NCI-H1694 (cell line): ENCODE measurements at places on chromosomes 16 and 17.

DNA sequence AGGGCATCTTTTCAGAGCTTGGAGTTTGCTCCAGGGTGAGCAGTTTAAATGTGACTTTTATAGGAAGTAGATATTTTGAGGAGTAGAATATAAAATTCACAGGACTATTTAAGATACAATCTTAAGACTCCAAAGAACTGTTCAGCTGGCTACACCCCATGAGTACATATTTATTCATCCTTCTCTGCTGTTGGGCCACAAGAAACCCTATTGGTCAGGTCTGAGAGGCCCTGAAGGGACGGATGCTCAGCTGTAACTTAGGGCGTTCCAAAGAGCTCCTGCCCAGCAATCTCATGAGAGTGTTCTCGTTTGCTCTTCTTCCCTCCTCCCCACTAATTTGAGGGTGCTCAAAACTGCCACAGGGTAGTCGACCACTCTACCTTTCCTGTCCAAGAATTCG, 7.3 kb downstream of the ST6GALNAC2 start:
- no peak for DNase-seq

- DNase-seq, result no peak
These were observed 14.9 kb downstream of the MYBBP1A start for GRCh38 chr17:4540224-4540651.

- no peak for DNase-seq
These were observed 136.2 kb upstream of the SALL1 start for GRCh38 chr16:51287121-51287755.

DNA sequence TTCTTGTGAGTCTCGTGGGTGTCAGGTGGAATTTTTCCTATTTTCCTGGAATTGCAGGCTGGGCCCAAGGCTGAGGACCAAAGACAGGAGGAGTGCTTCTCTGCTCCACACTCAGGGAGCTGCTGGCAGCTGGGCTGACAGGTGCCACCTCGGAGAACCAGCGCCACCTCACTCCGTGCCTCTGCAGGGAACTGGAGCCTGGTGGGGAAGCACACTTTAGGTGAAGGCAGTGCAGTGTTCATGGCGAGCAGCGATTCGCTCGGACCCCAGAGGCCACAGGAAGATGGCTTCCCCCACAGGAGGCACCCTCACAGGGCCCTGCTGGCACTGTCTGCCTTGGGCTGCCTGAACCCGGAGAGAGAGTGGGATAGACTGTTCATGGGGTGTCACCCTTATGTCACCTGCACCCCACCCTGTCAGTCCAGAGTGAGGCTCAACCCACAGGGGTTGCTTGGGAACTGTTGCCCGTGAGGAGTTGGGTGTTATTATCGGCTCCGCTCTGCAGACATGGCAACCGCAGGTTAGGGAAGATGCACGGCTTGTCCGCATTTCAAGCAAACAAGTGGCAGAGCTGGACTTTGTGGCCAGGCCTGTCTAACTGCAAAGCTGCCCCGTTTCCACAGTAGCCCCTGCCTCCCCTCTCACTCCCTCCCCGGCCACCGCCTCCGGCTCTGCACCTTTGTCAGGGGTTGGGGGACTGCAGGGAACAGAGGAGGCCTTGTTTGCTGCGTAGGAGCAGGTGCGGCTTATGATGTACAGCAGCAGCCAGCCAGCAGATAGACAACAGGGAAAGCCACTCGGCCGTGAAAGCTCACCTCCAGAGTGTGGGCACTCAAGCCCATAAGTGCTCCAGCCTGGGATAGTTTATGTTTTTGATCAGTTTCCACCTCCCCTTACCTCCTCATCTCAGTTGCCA, 15.5 kb downstream of the TBC1D24 start:
- DNase-seq, result no peak

DNA sequence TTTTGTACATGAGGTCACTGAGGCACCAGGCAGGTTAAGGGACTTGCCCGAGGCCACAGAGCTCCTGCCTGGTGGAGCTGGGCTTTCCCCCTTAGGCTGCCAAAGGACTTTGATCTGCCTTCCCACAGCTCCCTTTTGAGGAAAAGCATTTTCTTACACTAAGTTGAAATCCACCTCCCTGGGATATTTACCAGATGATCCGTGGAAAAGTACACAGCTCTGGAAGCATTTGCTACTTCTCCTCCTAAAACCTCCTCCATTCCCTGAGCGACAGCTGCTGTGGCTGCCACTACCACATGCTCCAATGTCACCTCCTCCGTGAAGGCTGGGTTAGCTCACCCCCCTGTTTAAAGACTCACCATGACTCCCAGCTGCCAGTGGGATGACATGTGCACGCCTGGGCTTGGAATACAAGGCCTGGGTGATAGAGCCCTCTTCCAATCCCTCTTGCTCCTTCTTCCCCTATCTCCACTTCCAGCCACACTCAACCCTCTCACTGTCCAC, 1.2 kb upstream of the MPRIP start:
- peak; percentile 96 for DNase-seq

DNA sequence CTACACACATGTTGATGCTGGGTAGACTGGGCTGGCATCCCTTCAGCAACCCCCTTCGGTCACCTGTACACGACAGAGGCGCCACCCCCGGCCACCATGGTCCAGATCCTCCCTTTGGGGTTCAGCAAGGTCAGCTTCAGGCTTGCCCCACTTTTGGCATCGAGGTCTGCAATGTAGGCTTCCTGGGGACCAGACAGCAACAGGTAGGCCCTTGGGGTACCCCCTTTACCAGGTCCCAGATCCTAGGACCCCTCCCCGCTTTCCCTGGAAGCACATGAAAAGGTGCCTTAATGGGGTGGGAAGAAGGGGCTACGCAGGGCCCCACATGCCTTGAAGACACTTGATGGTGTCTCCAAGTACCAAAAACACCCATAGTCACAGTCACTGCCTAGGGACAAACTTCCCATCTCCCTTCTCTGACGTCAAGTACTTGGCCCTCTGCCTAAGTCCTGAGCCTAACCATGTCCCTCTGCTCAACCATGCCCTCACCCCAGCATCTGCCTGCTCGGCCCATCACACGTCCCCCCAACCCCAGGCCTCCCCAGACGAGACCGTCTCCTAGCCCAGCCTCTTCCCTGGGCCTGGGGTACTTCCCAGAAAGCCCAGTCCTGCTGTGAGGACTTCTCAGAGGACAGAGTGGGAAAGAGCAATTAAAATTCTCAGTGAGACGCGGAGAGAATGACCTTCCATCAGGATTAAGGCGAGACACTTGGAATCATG, 12.1 kb downstream of the ACLY start:
- no peak for DNase-seq

DNA sequence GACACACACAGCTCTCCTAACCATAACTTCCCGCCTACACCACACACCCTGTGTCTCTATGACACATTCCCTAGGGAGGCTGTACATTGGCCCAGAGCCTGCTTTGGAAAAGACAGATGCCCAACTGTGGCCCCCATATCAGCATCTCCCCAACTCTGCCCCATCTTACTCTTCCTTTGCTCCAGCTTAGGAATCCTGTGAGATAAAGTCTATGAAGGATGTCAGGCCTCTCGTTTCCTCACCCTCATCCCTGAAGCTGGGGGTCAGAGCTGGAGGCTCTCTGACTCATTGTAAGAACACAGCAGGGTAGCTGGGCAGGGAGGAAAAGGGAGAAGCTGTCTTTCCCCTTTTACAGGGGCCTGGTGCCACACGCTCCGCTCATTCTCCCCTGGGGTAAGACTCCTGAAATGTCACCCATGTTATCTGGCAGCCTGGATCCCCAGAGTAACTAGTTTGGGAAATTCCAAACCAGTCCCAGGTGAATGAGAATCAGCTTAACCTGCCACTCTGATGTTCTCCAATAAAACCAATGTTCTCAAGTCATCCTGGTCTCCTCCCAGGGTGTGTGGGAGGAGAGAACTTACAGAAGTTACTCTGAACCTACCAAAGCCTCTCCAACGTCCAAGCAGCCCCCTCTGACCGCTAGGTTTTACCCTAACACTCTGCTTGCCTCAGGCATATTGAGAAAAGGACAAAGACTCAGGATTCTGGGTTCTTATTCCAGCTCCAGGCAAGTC, 2.8 kb downstream of the RAPGEFL1 start:
- peak; percentile 13 for DNase-seq

DNA sequence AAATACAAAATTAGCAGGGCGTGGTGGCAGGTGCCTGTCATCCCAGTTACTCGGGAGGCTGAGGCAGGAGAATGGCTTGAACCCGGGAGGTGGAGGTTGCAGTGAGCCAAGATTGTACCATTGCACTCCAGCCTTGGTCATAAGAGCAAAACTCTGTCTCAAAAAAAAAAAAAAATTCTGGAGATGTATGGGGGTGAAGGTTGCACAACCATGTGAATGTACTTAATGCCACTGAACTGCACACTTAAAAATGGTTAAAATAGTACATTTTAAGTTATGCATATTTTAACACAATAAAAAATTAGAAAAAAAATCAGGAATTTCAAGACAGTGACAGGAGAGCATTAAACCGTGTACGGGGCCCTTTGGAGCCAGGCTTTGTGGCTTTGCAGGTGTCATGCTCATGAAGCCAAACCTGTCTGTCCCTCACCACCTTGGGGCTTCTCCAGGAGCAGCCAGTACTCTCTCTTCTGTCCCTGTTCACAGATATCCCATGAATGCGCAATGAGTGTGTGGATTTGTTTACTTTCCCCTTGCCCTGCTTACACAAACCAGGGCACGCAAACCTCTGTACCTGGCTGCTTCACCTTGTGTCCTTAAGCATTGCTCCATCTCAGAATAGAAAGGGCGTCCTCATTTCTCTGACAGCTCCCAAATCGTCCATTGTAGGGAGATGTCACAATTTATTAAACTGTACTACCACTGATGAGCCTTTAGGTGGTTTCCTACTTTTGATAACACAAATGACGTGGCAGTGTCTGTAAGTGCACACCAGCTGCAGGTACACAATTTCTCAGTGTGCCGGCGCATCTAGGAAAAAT, 58.2 kb upstream of the CBX4 start:
- DNase-seq, result no peak

- DNase-seq, result no peak
These were observed 21.5 kb downstream of the ELAC2 start for GRCh38 chr17:12996357-12996756.

DNA sequence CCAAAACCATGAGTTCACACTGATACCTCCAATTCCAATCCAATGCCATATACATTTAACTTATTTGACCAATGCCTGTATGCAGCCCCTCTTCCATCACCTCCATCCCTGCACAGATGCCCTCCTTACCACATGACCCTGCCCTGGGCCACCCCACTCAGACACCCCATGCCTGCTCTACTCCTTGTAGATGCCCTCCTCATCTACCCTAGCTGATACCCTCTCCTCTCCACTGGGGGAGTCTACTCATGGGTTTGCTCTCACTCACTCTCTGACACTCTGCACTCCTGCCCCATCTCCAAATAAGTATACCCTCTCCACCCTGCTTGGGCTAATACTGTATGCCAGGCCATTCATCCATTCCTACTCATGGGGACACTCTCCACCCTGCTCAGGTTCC, 16.0 kb upstream of the CMTM4 start:
- DNase-seq, result no peak

- DNase-seq, result no peak
These were observed 166.7 kb downstream of the XYLT1 start for GRCh38 chr16:17304106-17304490.

DNA sequence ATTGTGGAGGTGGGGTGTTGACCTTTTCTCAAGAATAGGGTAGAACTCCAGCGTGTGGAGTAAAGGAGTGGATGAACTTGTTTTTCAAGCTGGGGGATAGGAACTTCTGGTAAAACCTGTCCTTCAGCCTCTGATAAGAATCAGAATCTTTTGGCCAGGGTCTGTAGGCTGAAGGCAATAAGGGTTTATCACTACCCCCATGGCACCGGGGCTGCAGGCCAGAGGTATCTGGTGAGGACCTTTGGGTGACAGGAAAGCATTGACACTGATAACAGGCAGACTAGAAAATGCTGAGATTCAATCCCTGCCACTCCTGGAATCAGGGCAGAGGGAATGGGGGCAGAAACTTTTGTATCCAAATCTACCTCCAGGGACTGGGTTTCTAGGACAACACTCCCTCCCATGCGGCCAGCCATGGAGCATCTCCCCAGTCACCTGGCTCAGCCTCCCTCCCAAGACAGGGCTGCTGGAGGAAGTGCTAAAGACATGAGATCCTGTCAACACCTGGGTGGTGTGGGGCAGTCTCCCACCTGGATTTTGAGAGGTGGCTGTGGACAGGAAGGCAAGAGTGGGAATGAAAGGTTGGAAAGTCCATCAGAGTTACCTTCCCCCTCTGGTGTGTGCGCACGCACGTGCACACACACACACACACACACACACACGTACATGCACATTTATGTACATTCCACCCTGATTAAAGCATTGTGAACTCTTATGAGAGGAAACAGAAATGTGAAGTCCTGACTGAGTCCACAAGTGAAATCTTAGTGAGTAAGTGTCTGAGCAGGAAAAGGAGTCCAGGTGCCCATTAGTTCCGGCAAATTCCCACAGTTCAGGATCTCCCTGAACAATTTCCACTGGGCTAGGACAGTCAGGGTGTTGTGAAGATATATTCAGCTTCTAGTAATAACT, 53.1 kb upstream of the MARCHF10 start:
- no peak for DNase-seq

DNA sequence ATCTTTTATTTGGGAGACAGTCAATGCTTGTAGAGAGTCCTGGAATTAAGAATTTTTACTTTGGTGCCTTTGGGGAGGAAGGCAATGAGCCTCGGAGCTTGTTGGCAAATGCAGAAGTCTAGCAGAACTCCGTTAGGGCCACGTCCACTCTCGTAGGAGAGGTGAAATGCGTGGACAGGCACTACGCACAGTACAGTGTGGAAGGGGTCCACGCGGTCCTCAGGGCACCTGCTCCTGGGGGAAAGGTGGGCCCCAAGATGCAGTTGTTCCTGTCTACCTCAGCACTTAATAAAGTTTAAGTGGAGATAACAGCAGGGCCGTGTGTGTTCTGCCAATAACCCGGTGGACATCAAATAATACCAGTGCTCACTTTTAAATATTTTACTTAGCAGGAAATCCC, 1.8 kb downstream of the RAB11FIP3 start:
- no peak for DNase-seq

DNA sequence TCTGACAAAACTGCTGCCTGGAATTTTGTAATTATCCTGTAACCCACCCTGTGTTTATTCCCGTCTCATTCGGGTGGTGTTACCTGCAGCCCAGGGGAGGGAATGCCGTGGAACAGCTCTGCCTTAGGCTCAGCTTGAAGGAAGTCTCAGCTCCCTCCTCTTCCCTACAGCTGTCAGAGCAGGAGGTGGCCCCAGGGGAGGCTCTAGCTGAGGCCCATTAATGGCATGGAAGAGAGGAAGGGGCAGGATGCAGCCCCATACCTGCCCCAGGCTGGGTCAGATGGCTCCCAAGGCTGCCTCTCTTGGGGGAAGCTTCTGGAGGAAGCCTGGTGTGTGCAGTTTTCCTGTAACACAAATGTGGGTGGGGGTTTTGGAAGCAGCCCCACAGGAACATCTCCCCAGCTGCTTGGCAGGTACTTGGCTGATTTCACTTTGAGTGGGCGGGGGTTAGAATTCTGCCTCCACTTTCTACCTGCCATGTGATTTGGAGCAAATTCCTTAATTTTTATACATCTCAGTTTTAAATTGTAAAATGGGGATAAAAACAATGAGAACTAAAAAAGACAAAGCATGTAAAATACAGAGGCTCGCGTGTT, 103.9 kb downstream of the MGAT5B start:
- DNase-seq, result no peak

DNA sequence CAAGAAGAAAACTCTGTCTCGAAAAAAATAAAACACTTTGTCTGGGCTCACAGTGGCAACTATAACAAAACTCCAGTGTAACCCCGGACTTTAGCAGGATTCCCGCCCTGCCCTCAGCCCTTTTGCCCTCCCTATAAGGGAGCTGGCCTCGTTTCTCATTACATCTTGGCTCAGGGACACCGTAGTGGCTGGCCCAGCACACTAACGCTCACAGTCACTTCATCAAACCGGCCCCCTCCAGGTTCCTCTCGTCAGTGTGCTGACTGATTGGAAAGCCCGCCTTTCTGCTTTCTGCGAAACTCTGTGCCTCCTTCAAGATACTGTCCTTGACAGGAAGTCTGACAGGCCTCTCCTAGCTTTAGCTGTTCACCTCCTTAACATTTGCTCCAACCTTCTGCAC, 11.2 kb upstream of the MYO1C start:
- DNase-seq, result no peak
